ENCODE measurements at places on chromosomes 2 and 18. TPM values are rescaled to one million over a fixed set of nuclear protein-coding genes. Genes with fewer than 3 reads are reported as not detected.

SERPINB13 gene
- total RNA-seq, result not detected

SCN7A gene
- total RNA-seq, result 0.74 TPM

KCNJ3 gene
- total RNA-seq, result not detected

SNRPD1 gene
- total RNA-seq, result 14.5 TPM

BBS5 gene
- 4.6 TPM for total RNA-seq

EFR3B gene
- total RNA-seq, result 0.50 TPM

IFIH1 gene
- 4.7 TPM for total RNA-seq

CEP192 gene
- total RNA-seq, result 20.7 TPM

ACMSD gene
- total RNA-seq, result not detected

OSR1 gene
- total RNA-seq, result 22.9 TPM

CKAP2L gene
- 19.8 TPM for total RNA-seq

C2orf92 gene
- total RNA-seq, result 0.15 TPM

CNGA3 gene
- not detected for total RNA-seq

TLX2 gene
- 0.34 TPM for total RNA-seq

TRIM54 gene
- total RNA-seq, result not detected

HRH4 gene
- not detected for total RNA-seq

SRD5A2 gene
- not detected for total RNA-seq

GAREM1 gene
- 2.2 TPM for total RNA-seq

NR4A2 gene
- 0.34 TPM for total RNA-seq

C18orf32 gene
- total RNA-seq, result 18.5 TPM

MALL gene
- total RNA-seq, result 6.7 TPM

G6PC2 gene
- total RNA-seq, result not detected

MEIS1 gene
- 44.3 TPM for total RNA-seq

GAD1 gene
- not detected for total RNA-seq

NPHP1 gene
- total RNA-seq, result 8.4 TPM

CSRNP3 gene
- total RNA-seq, result 1.7 TPM

POTEC gene
- not detected for total RNA-seq

KCNG2 gene
- 1.9 TPM for total RNA-seq

CCT4 gene
- 208 TPM for total RNA-seq
